ENCODE measurements at places on chromosomes 16 and 17.

DNA sequence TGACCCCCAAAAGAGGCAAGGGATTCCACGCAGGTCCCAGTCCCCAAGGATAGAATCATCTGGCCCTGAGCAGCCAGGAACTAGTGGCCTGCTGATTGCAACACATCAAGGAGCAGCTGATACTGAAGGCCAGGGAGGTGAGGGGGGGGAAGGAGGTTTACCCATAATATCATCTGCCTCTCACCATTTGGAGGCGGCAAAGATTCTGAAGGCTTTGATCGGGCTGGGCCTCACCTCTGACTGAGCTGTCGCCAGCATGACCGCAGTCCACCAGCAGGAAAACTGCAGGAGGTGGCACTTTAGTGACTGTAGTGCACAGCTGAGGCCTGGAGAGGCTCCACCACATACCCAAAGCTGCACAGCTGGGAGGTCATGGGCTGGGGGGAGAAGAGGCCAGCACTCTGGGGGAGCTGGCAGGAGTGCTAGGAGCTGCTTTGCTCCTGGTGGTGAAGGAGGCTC is 20.5 kb upstream of the ITGA3 start:
- no peak for DNase-seq

DNA sequence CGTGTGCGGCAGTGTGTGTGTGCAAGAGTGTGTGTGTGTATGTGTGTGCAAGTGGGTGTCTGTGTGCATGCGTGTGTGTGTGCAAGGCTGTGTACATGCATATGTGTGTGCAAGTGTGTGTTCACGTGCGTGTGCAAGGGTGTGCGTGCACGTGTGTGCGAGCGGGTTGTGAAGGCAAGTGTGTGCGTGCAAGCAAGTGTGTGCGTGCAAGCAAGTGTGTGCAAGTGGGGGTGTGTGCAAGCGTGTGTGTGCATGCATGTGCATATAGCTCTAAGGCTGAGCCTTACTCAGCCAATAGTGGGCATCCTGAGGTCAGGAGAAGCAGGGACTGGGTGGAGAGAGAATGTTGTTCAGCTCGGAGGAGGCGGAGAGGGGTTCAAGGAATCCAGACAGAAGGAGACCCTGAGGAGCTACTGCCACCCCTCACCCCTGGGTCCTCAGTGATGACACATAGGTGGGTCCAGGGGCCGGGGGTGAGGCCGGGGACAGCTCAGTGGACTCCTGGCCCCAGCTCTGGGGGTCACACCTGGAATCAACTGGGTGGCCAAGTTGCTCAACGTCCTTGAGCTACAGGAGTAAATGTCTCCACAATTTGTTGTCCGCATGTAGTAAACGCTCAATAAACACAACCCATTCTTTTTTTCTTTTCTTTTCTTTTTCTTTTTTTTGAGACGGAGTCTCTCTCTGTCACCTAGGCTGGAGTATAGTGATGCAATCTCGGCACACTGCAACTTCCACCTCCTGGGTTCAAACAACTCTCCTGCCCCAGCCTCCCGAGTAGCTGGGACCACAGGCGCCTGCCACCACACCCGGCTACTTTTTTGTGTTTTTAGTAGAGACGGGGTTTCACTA is 1.8 kb downstream of the PRR29 start:
- DNase-seq = no peak

GRCh38 chr16:84518804-84519341 is 14.4 kb upstream of the MEAK7 start:
- no peak for DNase-seq

DNA sequence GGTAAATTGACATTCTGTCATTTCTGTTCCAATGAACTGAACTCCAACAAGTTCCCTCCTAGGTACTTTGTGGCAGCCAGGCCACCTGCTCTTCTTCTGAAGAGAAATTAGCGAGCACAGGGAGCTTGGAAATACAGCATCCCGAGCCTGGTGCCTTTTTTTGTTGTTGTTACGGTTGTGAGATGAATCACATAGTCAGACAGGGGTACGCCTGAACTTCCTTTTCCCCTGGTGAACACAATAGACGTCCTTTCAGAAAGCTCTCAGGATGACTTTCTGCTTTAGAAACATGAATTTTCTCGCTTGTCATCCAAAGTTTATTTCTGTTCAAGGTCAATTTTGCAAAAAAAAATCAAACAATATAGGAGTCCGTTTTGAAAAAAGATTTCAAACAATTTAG is 53.9 kb upstream of the XYLT1 start:
- no peak for DNase-seq

- DNase-seq = no peak
Measured at GRCh38 chr17:3955673-3955988, 8.6 kb downstream of the ATP2A3 start.

- no peak for DNase-seq
Measured at GRCh38 chr17:896454-896853, 83.1 kb downstream of the NXN start.

- DNase-seq = peak; percentile 56
Measured at GRCh38 chr16:4386951-4387565, 15.4 kb downstream of the VASN start.

GRCh38 chr16:20323591-20324117 is 3.7 kb downstream of the GP2 start:
- DNase-seq = no peak

DNA sequence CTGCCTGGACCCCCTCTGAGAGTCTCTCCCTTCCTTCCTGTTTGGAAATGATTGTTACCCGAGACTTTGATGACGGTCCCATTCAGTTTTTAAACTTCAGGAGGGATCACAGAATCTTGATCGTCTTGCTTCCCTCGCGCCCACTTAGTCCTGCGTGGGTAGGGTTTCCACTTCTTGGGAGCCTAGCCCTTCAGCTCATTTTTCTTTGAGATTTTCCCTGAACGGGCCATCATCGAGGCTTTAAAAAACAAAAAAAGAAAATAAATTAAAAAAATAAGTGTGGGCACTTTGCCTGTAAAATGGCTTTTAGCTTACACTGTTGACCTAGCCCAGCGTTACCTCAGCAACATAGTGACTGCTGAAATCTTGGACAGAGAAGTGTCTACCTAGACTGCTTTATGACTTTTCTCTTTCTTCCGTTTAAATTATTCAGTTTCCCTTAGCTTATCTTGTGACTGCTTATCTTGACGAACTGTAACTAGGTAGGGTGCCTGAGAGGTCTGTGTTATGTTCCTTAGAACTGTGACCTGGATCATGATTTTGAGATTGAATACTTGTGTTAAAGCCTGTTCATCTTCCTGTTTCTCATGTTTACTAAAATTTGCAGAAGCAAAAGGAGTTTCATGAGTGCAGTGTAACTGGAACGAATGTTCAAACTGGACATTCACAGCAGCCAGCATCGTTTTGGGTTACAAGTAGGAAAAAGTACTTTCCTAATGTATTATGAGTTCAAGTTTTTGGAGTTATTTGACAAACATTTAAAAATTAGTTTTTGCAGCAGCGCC is 874 bp downstream of the WWP2 start:
- DNase-seq = peak; percentile 40

DNA sequence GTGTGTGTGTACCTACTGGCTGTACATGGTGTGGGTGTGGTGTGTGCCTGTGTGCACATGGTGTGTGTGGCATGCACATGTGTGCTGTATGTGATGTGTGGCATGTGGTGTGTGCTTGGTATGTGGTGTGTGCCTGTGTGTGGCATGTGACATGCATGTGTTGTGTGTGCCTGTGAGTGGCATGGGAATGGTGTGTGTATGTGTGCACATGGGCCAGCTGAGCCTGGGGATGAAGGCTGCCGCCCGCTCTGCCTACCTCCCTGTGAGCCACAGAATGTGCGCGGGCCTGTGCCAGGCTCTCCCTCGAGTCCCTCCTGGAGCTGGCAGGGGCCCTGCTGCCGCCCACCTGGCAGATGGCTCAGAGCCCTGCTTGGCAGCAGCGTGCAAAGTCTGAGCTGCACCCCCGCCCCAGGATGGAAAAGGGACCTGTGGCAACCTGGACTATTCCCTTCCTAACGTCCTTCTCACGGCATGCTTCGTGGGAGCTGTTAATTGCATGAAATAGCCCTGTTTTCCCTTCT is 9.3 kb downstream of the PRSS27 start:
- DNase-seq = peak; percentile 1

- no peak for DNase-seq
Measured at GRCh38 chr17:50262001-50262794, 12.1 kb upstream of the TMEM92 start.

GRCh38 chr16:69564845-69565670 is 708 bp upstream of the NFAT5 start:
- DNase-seq = peak; percentile 32

DNA sequence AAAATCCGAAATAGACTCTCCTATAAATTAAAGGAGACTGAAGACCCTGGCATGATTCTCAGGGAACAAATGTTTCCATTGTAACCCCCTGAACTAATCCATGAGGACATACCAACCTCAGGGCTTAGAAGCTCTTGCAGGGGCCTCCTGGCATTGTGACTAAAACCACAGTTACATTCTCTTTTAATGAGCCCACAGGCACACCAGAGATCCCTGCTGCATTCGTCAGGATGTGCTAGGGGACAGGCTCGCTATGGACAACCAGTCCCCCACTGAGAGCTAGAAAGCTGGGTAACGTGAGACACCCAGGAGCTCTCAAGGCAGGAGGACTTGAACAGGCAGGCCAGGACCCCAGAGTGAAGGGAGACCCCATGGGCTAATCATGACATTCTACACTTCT is 140.6 kb upstream of the TNRC6C start:
- DNase-seq = no peak

DNA sequence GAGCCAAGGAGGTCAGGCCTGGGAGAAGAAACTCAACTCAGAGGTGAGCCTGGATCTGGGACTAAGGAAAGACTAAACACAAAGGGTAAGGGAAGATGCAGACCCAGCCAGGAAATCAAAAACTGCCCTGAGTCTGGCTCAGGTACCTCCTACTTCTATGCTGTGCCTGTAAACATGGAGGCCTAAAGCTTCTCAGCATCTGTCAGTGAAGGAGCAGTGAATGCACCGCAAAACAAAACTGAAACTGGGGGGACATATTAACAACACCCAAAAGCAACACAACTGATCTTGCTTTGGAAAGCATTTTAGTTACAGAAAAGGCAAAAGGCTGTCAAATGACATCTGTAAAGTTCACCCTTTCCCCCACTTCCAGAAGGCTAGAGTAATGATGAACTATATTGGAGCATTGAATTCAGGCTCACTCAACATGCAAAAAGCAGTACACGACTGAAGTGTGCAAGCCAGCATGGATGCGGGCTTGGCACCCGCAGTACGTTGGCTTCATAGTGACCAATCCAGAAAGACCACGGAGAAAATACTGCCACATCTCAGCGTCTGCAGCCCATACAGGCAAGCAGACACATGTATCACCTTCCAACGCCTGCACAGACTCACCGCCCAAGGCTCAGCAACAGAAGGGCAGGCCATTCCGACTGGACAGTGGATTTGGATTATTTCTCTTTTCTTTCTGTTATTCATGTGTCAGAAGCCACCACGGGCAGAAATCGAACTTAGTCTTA is 3.8 kb downstream of the TBC1D16 start:
- no peak for DNase-seq

GRCh38 chr17:27456681-27457359 is 572 bp downstream of the KSR1 start:
- DNase-seq = no peak

GRCh38 chr16:54118846-54119245 is 167.7 kb downstream of the IRX3 start:
- DNase-seq = peak; percentile 6

DNA sequence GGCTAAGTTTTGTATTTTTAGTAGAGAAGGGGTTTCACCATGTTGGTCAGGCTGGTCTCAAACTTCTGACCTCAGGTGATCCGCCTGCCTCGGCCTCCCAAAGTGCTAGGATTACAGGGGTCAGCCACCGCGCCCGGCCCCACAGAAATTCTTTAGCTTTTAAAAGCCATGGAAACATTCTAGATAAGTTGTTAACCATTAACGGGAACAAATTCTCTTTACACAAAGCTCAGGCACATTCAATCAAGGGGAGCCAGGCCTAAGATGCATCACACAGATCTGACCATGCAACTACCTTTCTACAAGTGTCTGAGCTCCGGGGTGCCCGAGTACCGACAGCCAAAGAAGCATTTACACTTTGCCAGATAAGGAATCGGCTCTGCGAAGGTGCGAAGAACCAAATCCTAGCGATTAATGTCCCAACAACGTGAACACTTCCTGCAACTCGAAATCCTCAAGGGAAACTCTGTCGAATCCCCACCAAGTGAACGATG is 1.0 kb downstream of the EMC8 start:
- DNase-seq = no peak

- no peak for DNase-seq
Measured at GRCh38 chr17:17701658-17702057, 20.4 kb downstream of the RAI1 start.

- DNase-seq = peak; percentile 61
Measured at GRCh38 chr17:81002409-81003361, 11.0 kb downstream of the CHMP6 start.

DNA sequence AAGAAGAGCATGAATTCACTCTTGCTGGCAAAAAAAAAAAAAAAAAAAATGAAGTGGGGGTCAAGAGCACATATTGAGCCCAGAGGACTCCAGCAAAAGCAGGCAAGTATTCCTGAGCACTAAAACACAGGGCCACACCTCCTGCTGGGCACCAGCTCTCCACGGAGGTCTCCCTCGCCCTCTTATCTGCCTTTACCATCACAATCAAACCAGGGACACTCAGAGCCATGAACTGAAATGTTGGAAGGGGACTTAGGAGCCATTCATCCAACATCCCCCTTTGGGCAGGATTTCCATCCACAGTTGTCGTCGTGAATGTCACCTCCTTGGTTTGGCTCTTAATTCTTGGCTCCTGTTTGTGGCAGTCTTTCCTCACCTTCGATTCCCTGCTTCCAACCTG is 89.8 kb upstream of the GNAO1 start:
- no peak for DNase-seq

DNA sequence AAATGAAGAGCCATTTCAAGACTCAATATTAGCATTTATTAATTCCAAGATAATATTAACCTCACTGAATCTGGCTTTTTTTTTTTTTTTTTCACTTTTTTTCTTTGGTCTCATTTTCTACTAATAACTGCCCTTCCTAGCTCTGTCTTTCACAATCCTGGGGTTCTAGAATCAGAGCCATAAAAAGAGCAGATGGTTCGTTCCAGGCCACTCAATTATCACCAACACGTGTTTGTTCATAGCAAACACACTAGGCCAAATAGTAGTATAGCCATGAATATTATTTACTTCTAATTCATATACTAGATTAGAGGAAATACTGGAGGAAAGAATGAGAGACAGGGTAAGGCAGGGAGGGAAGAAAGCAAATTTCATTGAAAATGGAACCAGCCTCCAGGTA is 39.8 kb downstream of the TEX2 start:
- no peak for DNase-seq

- peak; percentile 66 for DNase-seq
Measured at GRCh38 chr17:79840269-79840988, 1.2 kb upstream of the CBX4 start.

Measured in fibroblast of lung (primary cell).